Tongue (tissue), 3 donors: ENCODE measurements at places on chromosomes 6 and 20. TPM values are rescaled to one million over a fixed set of nuclear protein-coding genes. Genes with fewer than 3 reads are reported as not detected.

The TMEM14B gene
- total RNA-seq: 102 TPM

The FLRT3 gene
- total RNA-seq: 12.9 TPM

The APOBEC2 gene
- total RNA-seq: 552 TPM

DNA sequence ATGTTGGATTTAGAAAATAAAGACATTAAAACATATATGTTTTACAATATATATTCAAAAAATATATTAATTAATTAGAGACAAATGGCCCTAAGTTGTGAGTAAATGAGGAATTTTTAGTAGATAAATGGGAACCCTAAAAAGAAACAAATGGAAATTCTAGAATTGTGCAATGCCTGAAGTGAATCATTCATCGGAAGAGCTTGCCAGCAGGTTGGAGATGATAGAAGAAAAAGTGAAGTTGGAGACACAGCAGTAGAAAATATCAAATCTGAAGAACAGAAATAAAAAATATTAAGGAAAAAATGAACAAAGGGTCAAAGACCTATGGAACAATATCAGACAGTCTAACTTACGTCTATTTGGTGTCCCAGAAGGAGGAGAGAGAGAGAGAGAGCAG is 109.4 kb upstream of the NEDD9 start:
- DNase-seq: no peak

DNA sequence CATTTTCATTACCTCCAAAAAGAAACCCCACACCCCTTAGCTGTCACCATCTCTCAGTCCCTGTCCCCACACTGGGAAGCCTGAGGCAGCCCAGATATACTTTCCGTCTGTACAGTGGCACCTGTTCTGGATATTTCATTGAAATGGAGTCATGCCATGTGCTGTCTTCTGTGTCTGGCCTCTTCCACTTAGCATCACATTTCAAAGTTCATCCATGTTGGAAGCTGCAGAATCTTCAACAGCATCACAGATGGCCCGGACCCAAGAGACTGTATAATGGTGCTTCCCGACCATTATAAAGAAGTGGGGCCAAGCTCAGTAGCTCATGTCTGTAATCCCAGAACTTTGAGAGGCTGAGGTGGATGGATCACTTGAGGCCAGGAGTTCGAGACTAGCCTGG is 58.4 kb downstream of the DLGAP4 start:
- DNase-seq: peak; percentile 70
